ENCODE measurements at places on chromosomes 6 and 20.

DNA sequence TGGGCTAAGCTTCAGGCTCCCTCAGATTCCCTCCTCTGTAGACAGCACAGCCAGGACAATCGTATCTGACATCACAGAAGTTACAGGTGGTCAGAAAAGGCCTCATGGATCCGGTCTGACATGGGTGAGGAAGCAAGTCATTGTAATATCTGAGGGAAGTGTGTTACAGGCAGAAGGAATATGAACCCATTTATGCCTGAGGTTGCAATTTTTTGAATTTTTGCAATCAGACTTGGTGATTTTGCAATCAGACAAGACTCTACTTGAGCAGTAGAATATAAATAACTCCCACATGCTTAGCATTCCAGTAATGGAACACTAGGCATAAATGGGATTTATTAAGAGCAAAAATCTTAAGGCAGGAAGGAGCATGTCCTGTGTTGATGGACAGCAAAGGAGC is 52.1 kb downstream of the CBLN4 start:
- DNase-seq: no peak

GRCh38 chr20:42740226-42740870 is 449.4 kb downstream of the PTPRT start:
- DNase-seq: peak; percentile 26

GRCh38 chr6:149230712-149231460 is 86.6 kb upstream of the TAB2 start:
- DNase-seq: peak; percentile 39

DNA sequence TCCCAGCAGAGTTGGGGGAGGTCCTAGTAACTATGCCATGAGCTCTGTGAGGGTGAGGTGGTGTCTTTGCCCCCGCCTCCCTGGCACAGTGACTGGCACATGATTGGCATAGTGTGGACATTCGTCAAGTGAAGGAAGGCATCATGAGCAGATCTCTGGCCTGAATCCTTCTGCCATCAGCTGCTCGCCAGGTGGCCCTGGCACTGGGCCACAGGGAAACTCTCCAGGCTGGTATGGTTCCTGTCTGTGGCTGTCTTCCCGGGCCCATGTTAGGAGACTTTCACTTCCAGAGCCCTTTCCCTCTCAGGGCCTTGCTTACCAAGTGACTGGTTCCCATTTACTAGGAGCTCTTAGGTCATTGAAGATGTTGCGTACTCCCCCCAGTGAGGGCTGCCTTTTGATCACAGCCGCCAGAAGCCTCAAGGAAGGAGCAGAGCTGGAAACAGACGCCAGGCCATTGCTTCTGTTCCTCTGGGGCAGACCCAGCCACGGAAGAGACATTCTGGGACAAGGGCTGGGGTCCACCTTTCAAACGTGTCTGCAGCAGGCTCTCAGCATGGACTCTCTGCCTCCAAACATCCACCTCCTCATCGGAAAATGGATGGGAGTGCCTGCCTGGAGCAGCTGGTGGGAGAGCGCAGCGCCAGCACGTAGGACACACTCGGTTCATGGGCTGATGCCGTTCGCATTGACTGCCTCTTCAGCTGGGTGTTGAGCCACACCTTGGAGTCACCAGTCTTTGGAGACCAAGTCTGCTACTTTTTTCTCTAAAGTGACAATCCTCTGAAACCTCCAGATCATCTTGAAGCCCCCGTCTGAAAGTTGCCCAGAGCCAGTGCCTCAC is 67.2 kb downstream of the PTPN1 start:
- peak; percentile 44 for DNase-seq

- peak; percentile 75 for DNase-seq
Measured at GRCh38 chr20:63896264-63897105, 1.6 kb downstream of the DNAJC5 start.

- DNase-seq: peak; percentile 48
Measured at GRCh38 chr20:23032056-23032749, 2.9 kb upstream of the SSTR4 start.

DNA sequence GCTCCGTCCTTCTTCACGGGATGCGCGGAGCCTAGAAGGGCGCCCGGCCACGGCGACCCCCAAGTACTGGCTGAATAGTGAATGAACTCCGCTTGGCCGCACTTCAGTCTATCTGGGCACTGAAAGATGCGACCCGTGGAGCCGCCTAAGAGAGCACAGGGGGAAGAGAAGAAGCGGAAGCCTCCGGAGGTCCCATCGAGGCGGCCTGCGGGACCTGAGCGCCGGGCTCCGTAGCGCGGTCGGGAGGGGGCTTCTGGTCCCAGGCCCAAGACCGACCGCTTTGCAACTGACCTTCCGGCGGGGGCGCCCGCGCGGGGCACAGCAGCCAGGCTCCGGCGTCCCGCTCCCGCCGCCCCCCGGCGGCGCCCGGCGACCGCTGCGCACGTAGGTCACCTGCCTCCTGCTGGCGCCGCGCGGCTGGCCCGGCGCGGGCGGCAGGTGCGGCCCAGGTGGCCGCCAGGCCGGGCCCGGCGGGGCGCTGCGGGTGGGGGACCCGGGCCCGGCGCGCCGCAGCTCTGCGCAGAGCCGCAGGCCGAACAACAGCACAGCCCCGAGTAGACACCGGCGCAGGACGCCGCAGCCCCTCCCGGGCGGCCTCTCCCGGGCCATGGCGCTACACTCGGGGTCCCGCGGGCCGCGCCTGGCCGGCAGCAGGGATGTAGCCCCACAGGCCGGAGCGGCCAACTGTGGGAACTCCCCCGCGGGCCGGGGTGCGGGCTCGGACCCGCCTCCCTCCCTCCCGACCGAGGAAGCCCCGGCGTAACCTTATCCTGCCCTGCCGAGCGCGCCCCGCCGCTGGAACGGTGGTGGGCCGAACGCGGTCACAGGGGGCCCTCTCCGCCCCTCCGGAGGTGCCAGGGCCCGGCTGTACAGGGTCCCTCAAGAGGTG is at the start of gene METTL24:
Gene METTL24 (minus strand): TSS at position 686 of the 889 bp plus-strand sequence. CDS start 77 bp downstream, at position 609.
- no peak for DNase-seq

GRCh38 chr20:31452575-31452974 is 12.1 kb downstream of the DEFB123 start:
- DNase-seq: no peak

- DNase-seq: no peak
Measured at GRCh38 chr6:24763578-24763977, 11.2 kb upstream of the GMNN start.

DNA sequence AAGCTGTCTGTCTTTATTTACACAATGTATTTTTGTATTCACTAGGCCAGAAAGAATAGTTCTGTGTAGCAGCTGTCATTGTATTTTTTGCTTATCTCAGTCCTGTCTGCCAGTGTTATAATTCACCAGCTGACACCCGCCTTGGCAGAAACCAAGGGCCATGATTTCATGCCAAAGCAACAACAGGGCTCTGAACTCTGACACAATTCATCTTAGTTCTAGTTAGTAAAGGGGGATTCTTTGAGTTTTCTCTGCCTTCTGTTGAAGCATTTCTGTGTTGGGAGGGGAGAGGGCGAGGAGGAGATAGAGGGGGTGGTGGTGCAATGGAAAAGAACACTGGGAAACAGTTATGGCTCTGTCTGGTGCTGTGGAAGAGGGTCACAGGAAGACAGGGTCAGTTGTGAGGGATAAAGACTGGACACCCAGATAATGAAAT is 684.6 kb upstream of the MARCKS start:
- DNase-seq: peak; percentile 86

DNA sequence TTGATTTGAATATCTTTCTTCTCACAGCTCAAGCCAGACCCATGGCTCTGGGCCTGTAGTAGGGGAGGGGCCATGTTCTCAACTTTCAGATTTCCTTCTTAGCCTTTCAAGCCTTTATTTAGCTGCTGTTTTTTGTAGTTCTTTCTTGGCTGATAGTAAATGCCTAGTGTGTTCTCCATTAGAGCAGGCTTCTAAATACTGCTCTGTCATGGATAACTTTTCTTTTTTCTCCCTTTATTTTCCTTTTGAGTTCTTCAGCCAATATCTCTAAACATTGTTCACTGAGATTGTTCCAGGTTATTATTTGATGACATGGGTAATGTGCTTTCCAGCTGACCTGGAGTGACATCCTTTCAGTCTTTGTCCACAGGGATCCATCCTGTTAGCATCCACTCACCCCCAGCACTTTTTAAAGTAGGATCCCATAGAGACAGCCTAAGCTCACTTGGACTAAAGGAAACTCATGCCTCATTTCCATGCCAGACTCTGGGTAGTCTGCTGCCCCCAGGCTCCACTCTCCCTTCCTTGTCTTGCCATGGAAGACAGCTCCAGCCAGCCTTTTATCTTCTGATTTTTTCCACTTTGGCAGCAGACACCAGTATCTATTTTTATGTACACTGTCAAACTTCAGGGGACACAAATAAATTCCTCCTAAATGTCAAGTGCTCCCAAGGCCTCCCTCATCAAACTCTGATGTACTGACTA is 645.6 kb downstream of the RNF144B start:
- DNase-seq: peak; percentile 87

- DNase-seq: peak; percentile 86
Measured at GRCh38 chr6:15974817-15975216, 154.1 kb upstream of the MYLIP start.

DNA sequence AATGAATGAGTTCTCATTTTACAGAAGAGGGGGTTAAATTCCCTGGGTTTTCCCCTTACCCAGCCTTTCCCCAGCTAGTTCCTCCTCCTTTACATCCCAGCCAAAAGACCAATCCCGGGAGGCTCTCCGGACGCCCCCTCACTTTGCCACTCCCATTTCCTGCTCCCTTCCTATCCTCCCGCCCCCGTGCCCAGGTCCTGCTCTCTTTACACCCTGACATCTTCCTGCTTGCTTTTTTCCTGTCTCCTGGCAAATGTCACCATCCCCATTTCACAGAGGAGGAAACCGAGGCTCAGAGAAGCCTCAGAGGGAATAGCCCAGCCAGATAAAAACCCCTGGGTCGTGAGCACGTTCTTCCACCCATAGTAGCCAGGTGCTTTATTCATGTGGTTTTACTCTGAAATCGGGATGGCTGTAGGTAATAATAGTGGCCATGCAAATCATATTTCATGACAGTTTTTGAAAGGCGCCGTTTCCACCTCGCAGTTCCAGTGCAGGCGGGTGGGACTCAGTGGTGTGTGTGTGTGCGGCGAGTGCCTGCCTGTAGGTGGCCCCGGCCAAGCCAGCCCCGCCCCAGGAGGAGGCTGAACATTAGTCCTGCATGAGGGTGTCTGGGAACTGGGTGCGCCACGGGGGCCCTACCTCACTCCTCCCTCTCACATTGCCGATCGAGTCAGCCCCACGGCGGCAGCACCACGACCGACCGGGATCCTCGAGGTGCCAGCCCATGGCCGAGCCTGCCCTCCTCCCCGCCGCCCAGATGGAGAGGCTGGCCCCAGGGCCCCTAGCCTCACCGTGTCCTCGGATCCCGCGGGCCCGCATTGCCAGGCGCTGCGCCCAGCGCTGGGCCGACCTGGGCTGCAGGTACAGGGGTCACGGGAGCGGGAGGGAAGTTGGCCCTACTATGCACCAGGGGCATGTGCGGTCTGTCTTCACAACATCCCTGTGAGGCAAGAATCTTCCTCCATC is at the start of gene ARHGAP40:
Gene ARHGAP40 (plus strand): TSS at position 594 of the 969 bp plus-strand sequence.
- DNase-seq: peak; percentile 36

DNA sequence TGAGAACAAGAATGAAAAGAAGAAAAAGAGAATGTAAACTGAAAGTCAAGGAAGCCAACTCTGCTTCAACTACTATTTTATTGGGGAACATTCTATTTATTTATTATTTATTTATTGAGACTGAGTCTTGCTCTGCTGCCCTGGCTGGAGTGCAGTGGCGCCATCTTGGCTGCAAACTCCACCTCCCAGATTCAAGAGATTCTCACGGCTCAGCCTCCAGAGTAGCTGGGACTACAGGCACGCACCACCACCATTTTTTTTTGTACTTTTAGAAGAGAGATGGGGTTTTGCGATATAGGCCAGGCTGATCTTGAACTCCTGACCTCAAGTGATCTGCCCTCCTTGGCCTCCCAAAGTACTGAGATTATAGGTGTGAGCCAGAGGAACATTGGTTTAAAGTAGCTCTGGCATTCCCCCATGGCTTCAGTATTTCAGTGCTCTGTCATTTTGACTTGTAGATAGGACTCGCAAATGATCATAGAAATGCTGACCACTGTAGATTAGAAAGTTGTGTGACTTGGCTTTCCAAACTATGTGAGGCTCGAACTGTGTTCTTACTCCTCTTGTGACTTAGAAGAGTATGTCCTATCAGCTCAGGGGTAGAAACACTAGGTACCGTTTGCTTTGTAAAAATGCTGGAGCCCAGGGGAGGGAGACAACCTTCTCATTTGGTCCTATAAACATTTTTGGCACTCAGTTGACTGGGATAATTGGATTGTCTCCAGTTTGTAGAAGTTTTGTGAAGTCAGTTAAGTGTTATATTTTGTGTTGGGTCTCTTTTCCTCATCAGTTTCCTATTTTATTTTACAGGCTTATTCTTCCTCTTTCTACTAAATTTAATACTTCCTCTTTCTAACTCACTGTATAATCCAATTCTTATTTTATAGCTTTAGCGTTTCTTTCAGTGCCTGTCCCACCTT is 544.9 kb upstream of the CITED2 start:
- DNase-seq: peak; percentile 40

GRCh38 chr6:101650402-101651100 is 257.0 kb downstream of the GRIK2 start:
- DNase-seq: no peak

All from muscle of leg (tissue), 16 donors.